ENCODE measurements at places on chromosomes 13 and 19. TPM values are rescaled to one million over a fixed set of nuclear protein-coding genes. Genes with fewer than 3 reads are reported as not detected.

The CACNG8 gene
- not detected for total RNA-seq

The LGALS14 gene
- not detected for total RNA-seq

The ELANE gene
- 0.45 TPM for total RNA-seq

The ZNF284 gene
- total RNA-seq = 2.5 TPM

The MRI1 gene
- 28.2 TPM for total RNA-seq

- no peak for DNase-seq
Observed at GRCh38 chr19:49889038-49889686, 7.5 kb downstream of the IL4I1 start.

GRCh38 chr13:48304143-48304876 is 759 bp downstream of the RB1 start:
- DNase-seq = no peak

DNA sequence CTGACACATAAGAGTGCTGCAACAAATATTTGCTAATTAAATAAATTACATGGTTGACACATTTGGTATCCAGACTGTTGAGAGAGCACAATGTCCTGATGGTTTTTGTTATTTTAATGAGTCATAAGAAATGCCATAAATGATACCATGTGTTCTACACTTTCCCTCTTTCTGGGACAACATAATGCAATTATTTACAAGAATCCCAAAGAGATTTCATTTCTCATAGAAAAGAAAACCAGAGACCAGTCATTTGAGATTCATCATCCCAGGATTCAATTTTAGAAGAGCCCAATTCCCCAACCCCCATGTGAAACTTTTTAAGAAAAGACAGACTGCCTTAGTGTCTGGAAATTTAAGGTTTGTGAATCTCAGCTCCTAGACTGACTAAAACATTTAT is 399.6 kb downstream of the DCT start:
- no peak for DNase-seq

- DNase-seq = no peak
Observed at GRCh38 chr19:17778251-17778967, 16.5 kb upstream of the B3GNT3 start.

GRCh38 chr19:38849860-38850435 is at the start of gene HNRNPL:
Gene HNRNPL (minus strand): TSS chr19:38849986. CDS start chr19:38849966, 20 bp downstream.
- no peak for DNase-seq

DNA sequence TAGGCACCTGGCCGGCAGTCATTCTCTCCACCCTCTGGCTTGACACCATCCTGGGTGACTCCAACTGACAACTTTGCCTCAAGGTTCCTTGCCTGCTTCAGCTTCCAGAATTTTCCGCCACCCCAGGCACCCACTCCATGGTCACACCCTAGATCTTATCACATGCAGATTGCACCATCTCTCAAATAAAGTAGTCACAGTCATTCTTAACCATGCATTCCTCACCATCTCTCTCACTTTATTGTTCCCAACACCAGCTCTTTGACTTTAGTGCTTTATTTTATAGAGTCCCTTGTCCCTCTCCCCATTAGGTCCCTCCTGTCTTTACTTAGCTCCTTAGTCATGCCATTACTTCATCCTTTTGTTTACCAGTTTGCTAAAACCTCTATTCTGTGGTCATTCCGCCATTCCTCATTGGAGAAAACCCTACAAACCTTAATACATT is 351.7 kb downstream of the SPRY2 start:
- no peak for DNase-seq

DNA sequence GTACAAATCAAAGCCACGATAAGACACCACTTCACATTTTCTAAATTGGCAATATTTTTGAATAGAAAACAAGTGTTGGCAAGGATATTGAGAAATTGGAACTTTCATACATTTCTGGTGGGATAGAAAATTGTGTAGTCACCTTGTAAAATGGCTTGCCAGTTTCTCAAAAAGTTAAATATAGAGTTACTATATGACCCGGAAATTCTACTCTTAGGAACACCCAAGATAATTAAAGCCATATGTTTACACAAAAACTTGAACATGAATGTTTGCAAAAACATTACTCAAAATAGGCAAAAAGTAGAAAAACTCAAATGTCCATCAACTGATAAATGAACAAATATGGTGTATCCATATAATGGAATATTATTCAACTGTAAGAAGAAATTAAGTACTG is 552.5 kb downstream of the TBC1D4 start:
- no peak for DNase-seq

DNA sequence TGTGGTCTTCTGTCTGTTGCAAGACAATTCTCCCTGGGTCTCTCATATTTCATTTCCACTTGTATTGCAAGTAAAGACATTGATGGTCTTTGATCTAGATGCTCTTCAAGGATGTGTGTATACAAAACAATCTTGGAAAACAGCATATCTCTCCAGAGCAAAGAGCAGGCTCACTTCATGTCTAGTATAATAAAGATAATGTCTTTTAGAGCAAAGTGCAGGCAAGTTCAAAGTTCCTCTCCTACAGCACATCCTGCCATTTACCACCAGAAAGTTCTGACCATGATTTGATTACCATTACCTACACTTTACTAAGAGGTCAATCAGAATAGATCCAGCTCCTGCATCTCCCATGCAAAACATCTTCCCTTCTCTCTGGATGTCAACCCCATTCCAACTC is 162.8 kb downstream of the DIAPH3 start:
- no peak for DNase-seq

DNA sequence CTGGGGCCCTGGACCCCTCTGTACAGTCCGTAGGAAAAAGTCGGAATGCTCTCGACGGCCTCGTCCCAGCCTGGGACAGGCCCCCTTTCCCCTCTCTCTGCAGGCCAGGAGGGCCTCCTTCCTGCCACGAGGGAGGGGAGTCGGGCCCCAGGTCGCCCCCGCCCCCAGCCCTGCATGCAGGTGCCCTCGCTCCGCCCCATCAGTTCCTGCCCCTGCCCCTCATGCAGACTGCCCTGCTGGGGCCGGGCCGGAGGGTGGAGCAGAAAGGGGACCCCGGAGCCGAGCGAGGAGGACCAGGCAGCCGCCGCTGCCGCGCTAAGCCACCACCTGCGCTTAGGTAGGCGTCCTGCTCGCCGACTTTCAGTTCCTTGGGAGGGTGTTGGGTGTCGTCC is 7.3 kb downstream of the LYL1 start:
- no peak for DNase-seq

GRCh38 chr13:41668130-41668757 is 210.9 kb downstream of the RGCC start:
- DNase-seq = no peak

DNA sequence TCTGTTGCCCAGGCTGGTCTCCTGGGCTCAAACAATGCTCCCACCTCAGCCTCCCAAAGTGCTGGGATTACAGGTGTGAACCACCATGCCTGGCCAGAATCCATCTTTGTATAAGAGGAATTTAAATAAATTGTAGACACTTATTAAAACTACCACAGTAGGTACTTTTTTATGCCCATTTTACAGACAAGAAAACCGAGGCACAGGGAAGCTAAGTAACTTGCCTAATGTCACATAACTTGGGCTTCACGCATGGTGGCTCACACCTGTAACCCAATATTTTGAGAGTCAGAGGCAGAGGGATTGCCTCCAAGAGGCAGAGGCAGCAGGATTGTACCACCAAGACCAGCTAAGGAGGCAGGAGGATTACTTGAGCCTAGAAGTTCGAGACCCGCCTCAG is 22.7 kb upstream of the CALM3 start:
- DNase-seq = no peak

Measured in esophagus muscularis mucosa (tissue), 4 donors.